Glomerular endothelial cell (primary cell): ENCODE measurements at places on chromosomes 6 and 20.
A peak's percentile ranks its signal among the peaks of the same experiment; 100 is the strongest.

- DNase-seq: no peak
Observed at GRCh38 chr6:15715851-15716250, 53.0 kb upstream of the DTNBP1 start.

DNA sequence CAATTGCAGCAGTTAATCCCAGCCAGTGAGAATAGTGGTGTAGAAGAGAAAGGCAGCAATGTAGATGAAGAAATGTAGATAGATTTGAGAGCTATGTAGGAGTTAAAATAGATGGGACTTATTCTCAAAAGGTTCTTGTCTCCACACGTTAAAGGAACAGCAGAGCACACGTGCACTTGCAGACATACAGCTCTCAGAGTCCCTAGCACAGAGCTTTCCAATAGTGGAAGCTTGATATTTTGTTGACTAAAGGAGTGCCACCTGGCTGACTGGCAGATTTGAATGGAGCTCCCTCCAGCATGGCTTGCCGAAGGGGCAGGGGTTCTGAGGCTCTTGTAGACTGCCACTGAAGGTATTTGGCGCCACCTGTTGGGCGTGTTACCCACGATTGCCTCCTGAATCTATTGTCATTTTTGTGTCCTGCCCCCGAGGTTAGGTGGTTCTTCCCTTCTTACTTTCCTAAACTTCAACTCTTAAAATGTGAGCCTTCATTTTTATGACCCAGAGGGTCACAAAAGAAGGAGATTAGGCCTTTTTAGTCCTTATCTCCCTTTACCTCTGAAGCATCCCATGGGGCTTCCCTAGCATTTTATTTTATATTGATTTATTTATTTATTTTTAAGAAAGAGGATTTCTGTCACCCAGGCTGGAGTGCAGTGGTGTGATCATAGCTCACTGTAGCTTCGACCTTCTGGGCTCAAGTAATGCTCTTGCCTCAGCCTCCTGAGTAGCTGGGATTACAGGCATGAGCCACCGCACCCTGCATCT is 16.4 kb downstream of the BRD2 start:
- DNase-seq: no peak

DNA sequence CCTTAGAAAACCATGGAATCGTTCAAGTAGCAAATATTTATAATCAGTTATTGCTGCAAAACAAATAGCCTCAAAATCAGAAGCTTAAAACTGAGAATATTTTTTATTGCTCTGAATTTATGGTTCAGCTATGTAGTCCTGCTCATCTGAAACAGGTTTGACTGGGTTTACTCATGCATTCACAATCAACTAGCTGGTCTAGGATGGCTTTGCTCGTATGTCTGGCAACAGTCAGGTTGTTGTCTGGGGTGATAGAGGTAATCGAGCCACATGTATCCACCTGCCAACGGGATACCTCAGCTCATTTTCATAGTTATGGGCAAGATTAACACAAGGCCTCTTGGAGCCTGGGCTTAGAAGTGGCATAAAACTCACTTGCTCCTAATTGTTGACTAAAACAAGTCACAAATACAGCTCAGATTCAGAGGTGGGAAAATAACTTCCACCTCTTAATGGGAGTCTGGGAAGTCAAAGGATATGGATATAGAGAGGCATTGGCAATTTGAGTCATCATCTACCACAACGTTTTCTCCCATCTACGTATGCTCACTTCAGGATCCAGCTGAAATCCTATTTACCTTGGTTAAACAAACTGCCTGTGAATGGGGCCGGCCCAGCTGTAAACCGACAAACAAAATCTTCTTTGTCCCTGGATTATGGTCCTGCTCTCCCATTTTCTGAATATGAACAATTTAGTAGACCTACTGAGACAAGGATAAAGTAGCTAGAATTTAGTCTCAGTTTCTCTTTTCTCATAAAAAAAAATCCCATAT is 54.5 kb upstream of the TENT5A start:
- no peak for DNase-seq

GRCh38 chr6:154932515-154933027 is 62.5 kb upstream of the TIAM2 start:
- no peak for DNase-seq

DNA sequence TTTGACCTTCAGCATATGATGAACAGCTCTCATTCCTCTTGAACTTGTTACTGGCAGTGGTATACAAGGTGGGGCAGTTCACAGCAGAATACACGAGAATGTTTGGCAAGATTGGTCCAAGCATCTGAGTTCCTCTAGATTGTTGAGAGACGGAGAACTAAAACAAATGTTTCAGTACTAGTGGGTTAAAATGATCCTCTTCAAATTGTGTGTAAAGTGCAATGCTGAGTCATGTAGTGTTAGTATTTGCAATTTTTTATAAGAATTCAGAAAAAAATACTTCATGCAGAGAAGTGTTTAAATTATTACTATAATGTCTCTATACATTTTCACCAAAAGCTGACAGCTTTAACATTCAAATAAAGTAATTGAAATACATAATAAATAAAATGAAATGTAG is 879.8 kb downstream of the TFAP2A start:
- DNase-seq: no peak

DNA sequence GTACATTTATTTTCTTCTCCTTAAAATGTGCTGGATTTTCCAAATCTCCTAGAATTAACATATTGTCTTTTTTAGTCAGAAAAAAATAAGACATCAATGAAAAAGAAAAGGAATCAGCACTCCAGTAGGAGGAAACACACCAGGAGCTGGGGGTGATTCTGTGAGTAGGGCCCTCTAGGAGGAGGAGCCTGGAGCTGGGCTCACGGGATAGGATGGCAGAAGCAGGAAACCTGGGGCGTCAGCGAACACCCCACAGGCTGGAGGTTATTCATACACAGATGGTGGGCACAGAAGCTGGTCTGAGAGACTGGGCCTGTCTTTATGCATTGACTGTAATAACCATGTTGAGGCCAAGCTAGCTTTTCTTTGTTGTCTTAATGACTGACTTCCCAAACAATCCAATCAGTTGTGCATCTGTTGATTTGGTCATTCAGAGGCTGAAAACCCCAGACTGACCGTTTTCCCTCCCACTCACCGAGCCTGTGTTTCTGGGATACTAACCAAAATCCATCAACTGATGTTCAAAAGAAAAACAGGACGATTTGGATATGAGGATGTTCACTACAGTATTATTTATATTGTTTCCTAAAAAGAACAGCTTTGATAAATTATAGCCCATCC is 53.1 kb downstream of the CPNE5 start:
- no peak for DNase-seq

GRCh38 chr6:27650620-27651370 is 177.9 kb upstream of the ZNF184 start:
- DNase-seq: no peak

DNA sequence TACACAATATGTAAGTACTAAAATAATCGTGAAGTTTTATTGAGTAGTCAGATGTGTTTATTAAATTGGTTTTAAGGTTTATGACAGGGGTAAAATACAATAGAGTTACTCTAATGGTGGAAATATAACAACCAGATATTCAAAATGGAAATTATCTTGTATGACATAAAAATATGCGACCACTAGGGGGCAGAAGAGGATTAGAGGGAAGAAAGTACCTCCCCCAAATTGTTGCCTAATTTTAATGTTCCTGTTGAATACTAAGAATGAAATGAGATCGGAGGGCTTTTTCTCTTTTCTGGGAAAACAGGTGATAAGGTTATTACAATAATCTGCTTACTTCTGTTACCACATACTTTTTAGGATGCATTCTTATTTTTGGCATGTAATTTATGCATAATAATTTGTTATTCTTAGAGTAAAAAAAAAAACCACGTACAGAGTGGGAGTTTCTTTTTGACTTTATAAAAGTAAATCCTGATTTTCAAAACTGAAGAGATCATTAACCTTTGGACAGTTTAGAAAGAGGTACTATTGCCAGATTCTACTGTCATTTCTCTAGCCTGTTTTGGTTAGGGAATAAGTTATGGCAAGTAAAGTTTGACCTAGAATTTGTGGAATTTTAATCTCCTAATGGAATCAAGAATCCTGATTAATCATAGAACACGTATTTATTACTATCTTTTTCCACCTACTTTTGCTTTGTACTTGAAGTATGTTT is 159.2 kb downstream of the CD109 start:
- DNase-seq: peak; percentile 33

DNA sequence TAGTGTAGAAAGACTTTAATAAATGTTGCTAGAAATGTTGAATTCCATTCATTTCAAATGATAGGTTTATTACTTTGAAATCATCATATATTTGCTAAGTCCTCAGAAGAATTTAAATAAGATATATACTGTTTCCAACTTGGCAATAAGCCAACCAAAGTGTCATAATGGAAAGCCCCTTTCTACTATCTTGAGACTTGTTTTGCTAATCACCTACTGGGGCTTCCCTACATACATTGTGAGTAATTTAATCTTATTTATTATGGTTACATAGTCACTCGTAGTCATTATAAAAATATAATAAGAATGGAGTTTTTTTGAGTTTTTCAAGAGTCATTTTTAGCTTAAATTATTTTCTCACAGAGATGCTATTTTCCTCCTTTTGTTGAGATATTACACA is 20.7 kb downstream of the COL19A1 start:
- no peak for DNase-seq

DNA sequence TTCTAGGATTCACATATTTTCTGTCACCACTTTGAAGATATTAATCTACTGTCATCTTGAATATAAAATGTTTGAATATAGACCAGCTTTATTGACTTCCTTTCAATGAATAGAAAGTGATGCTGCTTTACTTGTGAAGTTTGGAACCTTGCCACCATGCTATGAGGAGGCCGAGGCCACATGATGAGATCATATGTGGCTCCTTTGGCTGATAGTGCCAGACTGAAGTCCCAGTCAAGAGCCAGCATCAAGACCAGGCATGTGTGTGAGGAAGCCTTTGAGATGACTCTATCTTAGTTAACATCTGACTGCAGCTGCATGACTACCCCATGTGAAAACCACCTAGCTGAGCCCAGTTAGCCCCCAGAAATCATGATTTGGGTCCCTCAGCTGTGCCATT is 169.5 kb downstream of the OTOR start:
- DNase-seq: no peak

DNA sequence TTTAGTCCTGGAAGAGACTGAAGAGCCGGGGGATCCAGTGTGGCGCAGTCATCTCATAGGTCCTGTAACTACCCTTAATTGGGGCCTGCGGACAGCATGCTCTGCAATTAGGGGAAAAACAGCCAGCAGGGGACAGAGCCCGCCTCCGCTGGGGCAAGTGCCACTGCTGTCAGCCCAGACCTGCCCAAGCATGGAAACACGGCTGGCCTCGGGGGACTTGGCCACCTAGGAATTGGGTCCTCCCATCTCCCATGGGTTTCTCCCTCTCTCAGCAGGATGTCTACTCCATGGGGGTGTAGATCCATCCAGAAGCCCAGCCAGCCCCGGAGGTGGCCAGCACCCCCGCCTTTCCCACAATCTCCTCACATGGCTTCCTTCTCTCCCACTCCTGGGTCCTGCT is 3.6 kb downstream of the GHRH start:
- no peak for DNase-seq

- DNase-seq: no peak
Observed at GRCh38 chr6:6287415-6287814, 33.0 kb downstream of the F13A1 start.

DNA sequence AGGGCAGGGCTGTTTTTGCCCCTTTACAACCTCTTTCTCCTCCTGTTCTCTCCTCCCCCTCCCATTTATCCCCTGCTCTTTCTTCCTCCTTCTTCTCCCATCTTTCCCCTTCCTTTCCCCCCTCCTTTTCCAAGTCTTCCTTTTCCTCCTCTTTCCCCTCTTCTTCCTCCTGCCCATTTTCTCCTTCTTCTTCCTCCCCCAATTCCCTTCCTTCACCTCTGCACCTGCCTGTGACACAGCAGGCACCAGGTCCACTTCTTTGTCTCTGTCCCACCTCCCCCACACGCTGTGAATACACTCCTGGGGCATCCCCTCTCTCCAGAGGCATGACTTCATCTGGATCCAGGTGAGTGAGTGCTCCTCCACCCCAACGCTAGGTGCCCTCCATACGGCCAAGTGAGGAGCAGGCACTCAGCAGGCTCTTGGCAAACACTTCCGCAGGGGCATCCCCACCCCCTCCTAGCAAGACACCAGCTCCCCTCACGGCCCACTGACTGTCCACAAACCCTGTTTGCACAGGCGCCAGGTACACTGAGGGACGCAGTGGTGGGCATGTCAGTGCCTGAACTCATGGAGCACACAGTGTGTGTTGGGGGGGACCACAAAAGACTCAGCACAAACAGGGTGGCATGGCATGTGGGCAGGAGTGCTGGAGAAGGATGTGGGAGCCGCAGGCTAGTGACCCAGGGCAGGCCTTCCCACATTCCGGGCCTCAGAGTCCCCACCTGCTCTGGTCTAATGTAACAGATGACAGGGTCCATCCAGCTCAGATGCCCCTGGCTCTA is 10.7 kb upstream of the TLDC2 start:
- no peak for DNase-seq

GRCh38 chr20:17614812-17615644 is 45.2 kb downstream of the DSTN start:
- no peak for DNase-seq

GRCh38 chr20:20668639-20669038 is 43.8 kb downstream of the RALGAPA2 start:
- DNase-seq: no peak

GRCh38 chr6:160349814-160350350 is 1.7 kb downstream of the SLC22A3 start:
- no peak for DNase-seq

DNA sequence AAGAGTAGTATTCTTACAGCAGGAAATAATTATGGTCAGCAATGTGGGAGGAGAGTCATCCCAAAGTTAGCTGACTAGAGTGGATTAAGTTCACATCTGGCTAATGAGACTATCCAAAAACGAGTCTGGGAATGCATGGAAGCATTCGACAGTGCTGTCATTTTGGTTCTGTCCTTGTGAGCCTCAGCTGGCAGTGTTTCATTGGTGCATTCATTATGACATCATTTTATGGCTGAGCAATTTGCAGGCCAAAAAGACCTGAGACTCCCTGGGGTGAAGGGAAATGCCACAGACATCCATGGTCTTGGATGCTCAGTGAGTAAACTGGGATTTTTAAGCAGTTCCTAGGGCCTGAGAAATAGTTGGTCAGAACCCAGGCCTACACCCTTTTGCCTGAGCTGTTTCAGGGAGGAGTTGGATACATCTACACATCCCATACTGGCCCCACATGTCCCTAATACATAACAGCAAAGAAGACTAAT is 196.4 kb upstream of the CCN2 start:
- DNase-seq: no peak

- DNase-seq: no peak
Observed at GRCh38 chr6:32968093-32968866, at the start of gene BRD2. Gene BRD2 (plus strand): TSS chr6:32968594. CDS start chr6:32972899, 4,305 bp downstream.

DNA sequence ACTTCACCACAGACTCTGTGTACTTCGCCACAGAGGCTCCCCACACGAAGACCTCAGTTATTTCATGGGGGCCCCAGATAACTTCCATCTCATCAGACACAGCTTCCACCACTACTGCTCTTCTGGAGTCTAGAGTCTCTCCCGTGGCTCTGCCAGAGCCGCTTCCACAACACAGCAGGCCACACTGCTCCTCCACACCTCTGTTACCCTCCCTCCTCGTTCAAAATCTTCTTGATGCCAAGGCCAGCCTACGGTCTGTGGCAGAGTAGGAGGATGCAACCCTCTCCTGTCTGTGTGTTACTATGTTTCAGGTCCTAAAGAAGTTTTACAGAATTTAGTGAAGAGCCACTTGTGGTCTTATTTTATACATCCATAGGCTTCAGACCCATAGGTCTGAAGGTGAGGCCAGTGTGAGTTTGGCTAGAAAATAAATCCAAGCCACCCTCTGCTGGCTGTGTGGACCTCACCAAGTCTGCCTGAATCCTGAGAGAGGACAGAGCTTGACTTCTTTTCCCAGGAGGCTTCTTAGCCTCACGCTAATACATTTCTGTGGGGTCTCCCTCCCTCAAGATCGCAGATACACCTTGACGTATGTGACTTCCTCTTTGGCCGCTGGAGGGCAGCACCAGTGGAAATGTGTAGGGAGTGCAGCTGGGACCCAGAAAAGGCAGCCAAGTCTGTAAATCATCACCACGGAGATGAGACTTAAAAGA is 197.7 kb downstream of the FAXC start:
- no peak for DNase-seq
